ENCODE measurements at places on chromosomes 6 and 20. TPM values are rescaled to one million over a fixed set of nuclear protein-coding genes. Genes with fewer than 3 reads are reported as not detected.

The SYCP2L gene
- total RNA-seq: 0.43 TPM

The TP53TG5 gene
- total RNA-seq: not detected

DNA sequence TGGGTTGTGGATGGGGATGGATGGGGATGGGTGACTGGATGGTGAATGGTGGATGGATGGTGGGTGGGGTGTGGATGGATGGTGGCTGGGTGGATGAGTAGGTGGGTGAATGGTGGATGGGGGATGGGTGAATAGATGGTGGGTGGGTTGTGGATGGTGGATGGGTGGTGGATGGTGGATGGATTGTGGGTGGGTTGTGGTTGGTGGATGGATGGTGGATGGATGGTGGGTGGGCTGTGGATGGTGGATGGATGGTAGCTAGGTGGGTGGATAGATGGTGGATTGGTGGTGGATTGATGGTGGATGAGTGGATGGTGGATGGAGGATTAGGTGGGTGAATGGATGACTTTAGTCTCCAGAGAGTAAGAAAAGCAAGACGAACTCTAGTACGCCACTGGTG is 57.6 kb downstream of the YTHDF1 start:
- no peak for DNase-seq

GRCh38 chr20:3616250-3616649 is 46.9 kb downstream of the GFRA4 start:
- no peak for DNase-seq

The DOP1A gene
- total RNA-seq: 8.5 TPM

- peak; percentile 5 for DNase-seq
Measured at GRCh38 chr20:24720957-24721356, 228.1 kb upstream of the CST7 start.

All from left lobe of liver (tissue), 2 donors.